NCI-H1092 (cell line): ENCODE measurements at places on chromosomes 3 and 15.
A peak's percentile ranks its signal among the peaks of the same experiment; 100 is the strongest.

GRCh38 chr3:188234132-188234531, 80.2 kb downstream of the LPP start:
- DNase-seq, result no peak

DNA sequence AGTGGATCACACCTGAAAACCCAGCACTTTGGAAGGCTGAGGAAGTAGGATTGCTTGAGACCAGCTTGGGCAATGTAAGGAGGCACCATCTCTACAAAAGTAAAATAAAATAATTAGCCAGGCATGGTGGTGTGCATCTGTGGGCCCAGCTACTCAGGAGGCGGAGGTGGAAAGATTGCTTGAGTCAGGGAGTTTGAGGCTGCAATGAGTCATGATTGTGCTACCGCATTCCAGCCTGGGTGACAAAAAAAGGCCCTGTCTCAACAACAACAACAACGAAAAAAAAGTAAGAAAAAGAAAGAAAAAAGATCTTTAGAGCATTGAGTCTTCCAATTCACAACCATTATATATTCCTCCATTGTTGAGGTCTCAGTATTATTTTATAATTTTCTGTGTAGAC, 192.4 kb upstream of the DPH6 start:
- DNase-seq, result no peak

DNA sequence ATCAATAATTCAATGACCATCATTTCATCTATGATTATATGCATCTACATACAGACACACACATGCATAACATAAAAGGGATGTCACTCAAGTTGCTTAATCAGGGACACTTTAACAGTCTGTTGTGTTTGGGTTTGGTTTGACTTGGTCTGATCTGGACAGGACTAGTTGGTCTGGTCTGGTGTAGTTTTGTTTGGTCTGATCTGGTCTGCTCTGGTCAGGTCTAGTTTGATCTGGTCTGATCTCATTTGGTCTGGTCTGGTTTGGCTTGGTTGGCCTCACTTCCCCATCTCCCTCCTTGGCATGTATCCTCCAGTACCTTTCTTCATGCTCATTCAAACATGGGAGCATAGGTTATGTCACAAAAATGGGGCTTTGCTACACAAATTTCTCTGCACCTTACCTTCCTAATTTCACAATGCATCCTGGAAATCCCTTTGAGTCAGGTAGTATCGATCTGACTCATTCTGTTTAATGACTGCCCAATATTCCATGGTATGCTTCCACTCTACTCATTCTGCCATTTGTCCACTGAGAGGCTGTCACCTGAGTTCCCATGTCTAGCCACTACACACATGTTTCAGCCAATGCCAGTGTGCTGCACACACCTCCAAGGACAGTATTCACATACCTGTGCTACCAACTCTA, 73.0 kb upstream of the TPM1 start:
- DNase-seq, result no peak

GRCh38 chr15:27730868-27731267, 368.2 kb downstream of the OCA2 start:
- DNase-seq, result no peak

DNA sequence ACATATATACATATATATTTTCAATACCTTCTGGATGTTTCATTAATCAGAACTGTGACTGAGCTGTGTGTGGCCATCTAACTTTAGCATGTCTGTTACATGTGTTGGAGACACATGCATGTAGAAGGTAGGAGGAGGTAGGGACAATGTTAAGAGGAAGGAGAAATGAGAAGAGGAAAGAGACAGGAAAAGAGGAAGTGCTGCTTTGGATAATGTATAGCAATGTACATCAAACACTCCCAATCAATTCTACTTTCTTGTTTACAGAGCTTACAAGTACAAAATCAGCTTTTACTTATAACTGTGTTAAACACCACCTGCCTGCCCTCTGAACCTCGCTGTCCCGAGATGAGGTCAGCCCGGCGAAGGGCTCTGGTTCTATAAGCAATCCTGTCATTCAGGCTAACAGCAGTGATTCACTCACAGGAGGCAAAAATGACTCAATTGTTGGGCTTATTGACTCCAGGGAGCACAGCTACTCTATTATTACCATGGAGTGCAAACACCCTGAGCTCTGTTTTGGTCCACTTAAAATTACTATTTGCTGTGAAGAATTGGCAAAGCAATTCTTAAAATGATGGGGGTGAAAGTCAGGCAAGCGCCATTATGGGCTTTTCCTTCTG, 188.9 kb downstream of the MEIS2 start:
- DNase-seq, result no peak

DNA sequence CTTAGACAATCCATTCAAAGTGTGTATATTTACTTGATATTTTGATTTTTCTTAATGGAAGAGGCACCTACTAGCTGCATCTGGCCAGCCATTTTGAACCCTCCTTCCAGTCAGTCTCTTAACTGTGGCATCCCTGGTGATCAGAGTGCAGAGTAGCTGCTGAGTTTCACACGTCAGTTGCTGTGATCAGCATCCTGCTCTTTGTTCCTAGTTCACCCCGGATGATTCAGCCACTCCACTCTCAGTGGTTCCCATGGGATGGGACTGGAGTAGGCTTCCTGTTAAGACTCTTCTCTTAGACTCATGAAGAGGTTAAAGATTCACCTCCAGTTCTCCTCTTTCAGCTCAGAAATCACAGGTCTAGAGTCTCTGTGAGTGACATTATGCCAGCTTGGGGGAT, 75.8 kb downstream of the STXBP5L start:
- DNase-seq, result no peak

- DNase-seq, result no peak
Measured at GRCh38 chr3:14810070-14810791, 8.5 kb upstream of the FGD5 start.

GRCh38 chr3:33637482-33637881, 80.6 kb downstream of the CLASP2 start:
- DNase-seq, result no peak

DNA sequence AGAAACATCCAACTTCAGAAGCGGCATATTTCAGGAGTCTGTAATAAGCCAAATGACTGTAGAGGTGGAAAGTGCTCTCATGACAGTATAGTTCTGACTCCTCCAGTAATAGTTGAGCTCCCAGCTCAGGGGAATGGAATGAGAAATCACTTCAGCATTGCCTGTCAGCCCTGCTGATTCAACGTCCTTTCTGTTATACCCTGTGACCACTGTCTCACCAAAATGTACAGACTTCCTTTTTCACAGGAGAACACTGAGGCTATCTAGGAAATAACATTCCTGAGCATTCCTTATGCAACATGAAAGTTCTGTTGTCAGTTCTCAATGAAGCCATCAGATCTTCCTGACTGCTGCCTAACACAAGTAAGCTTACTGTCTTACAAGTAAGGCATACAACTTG, 284.5 kb upstream of the MME start:
- no peak for DNase-seq

- DNase-seq, result no peak
Measured at GRCh38 chr3:100329800-100330489, 4.6 kb upstream of the NIT2 start.

DNA sequence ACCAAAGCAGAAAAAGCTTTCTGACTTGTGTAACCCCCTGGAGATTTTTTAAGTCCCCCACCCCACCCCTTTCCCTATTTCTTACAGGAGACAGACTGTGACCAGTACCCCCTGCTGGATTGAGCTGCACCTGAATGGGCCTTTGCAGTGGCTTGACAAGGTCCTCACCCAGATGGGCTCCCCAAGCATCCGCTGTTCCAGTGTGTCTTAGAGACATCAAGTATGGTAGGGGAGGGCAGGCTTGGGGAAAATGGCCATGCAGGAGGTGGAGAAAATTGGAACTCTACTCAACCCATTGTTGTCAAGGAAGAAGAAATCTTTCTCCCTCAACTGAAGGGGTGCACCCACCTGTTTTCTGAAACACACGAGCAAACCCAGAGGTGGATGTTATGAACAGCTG, 64.1 kb downstream of the AAGAB start:
- DNase-seq, result no peak

DNA sequence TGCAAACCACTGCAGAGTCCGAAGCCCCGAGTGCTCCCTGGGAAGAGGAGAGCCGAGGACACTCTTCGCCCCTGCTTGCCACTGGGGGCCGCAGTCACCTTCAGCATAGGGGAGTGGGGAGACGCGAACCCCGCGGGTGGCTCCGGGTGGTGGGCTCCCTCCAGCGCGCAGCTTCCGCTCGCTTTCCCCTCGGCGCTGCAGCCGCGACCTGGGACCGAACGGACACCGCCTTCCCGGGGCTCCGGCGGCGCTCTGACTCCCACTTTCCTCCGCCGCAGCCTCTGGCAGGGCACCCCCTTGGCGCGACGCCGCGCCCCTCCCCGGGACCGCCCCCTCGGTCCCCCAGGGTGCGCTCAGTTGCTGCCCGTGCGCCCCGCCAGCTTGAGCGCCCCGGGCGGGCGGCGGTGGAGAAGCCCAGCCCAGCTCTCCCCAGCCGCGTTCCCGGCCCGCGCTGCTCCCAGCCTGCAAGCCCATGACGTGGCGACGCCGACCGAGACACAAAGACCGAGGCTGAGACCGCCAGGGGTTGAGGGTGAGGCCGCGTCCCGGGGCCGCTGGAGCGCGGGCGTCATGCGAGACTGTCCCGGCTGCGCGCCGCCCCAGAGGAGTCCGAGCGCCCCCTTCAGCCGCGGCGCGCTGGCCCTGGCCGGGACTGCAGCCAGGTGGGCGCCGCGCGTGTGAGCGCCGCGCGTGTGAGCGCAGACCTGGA, at the start of gene MINAR1:
Gene MINAR1 (plus strand): TSS at position 701 of the 709 bp plus-strand sequence. CDS start 23,812 bp downstream, outside the sequence.
- DNase-seq, result no peak

- no peak for DNase-seq
Measured at GRCh38 chr15:63324770-63325169, 47.4 kb downstream of the APH1B start.

DNA sequence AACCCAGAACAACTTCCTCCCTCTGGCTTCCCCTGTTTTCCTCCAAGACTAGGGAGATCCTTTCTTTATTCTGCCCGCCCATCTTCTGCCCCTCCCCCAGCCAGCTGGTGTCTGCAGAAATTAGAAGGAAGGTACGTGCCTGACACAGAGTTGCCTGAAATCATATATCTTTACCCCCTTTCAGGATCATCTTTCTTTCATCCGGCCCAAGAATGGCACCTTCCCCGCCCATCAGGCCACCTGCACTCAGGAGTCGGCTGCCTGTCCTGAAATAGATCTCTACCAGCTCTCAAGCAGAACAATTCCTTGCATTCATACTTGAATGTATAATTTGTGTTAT, 133.7 kb downstream of the VGLL4 start:
- no peak for DNase-seq

DNA sequence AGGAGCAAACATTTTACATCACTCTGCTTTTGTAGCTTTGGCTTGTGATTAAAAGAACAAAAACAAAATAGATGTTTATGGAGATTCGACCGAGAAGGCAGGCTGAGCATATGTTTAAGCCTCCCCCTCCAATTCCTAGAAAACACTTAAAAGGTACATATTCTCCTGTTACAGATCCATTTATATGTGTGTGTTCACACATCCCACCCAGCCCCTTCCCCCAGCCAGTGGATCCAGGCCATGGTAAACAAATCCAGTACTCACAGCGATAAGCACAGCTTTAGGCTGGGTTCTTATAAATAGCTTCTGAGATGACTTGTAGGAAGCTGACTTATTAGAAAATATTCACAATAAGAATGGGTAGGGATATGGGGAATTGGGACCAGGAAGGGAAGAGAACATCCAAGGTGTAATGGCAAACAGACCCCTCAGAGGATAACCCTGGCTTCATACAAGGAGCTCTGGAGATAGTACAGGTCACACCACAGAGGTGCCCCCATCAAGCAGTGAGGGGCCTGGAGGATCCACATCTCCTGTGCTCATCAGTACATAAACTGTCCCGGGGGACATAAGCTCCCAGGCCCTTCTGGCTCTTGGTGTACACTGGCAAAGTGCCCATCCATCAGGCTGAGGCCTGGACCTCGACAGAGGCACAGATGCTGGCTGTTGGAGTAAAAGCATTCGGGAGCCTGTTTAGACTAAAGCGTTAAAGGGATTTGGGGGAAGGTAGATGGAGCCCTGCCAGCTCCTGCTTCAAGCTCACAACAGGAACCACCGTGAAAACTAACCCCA, 70.0 kb upstream of the UBE2E1 start:
- peak; percentile 88 for DNase-seq

DNA sequence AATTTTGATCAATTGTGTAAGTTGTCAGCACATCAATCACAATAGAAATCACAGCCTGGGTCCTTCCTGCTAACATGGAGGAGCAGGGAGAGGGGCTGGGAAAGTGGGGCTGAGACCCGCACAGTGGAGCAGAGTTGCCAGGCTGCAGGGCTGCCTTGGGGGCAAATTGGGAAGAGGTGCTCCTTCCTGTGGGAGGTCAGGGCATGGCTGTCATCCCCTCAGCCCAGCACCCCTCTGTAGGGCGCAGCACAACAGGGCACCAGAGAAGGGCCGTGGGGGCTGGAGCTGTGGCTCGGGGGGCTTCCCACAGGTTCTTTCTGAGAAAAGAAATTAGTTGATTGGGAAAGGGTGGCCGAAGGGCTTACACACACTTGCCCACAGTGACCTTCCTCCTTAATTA, 126.3 kb downstream of the NSMCE3 start:
- no peak for DNase-seq

GRCh38 chr3:166060789-166061479, 223.7 kb upstream of the BCHE start:
- no peak for DNase-seq

- no peak for DNase-seq
Measured at GRCh38 chr3:51375571-51375970, 9.5 kb upstream of the MANF start.

GRCh38 chr15:64430000-64430735, 30.2 kb upstream of the ZNF609 start:
- DNase-seq, result peak; percentile 44

DNA sequence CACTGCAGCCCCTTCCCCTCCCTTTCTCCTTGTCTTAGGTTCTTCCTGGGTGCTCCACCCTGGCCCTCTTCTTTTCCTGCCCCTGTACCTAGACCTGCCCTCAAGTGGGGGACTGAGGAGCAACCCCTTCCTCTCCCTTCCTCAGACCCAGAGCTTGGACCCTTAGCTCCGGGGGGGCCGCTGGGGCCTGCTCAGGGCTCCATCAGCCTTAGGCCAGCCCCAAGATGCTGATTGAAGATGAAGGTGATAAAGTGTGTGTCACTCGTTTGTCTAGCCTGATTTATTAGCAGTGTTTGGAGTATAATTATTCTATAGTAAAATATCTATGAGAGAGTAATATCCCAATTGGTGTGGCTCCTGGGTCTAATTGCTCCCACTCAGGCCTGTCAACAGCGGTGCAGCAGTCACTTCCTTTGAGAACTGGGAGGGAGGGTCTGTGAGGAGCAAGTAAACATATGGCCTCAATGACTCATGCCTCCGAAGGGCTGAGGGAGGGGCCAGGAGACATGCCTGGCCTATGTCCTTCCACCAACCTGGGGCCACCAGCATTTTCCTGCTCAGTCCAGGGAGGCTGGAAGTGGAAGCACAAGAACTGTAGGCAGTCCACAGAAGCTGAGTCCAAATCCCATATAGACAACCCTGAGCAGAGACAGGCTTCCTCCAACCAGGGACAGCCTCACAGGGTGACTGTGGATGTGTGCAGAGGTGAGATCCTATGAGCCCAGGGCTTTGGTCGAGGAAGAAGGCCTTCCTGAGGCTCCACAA, 123.2 kb downstream of the DNAJB8 start:
- DNase-seq, result no peak

DNA sequence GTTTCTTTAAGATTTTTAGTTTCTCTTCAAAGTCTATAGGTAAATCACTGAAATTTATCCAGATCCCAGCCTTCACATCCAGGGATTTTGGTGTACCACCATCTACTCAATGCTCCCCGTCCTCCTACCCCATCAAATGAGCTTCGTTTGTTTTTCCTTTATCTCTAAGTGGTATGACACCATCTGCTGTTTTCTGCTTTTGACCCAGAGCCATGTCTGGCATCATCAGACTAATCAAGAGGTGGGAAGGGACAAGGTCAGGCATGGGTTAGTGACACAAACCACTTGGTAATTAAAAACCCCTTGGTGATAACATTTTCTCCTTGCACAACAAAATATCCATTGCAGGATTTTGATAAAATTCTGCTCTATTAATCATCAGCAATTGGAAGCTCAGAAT, 92.7 kb upstream of the GOLGA8J start:
- DNase-seq, result no peak
